ENCODE measurements at places on chromosomes 12 and 14.

DNA sequence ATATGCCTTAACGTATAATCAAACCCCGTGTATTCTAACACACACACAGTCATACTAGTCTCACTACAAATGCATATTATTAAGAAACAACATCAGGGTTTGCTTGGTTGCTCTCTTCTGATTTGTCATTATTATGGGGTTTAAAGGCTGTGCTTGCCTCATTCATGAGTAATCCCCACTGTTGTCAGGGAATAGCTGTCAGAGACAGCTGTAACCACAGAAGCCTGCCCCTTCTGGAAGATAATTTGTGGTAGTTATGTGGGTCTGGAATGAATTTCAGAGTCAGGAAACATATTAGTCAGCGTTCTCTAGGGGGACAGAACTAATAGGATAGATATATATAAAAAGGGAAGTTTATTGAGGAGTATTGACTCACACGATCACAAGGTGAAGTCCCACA lies 456.9 kb upstream of the TMEM132C start:
- DNase-seq, result no peak

DNA sequence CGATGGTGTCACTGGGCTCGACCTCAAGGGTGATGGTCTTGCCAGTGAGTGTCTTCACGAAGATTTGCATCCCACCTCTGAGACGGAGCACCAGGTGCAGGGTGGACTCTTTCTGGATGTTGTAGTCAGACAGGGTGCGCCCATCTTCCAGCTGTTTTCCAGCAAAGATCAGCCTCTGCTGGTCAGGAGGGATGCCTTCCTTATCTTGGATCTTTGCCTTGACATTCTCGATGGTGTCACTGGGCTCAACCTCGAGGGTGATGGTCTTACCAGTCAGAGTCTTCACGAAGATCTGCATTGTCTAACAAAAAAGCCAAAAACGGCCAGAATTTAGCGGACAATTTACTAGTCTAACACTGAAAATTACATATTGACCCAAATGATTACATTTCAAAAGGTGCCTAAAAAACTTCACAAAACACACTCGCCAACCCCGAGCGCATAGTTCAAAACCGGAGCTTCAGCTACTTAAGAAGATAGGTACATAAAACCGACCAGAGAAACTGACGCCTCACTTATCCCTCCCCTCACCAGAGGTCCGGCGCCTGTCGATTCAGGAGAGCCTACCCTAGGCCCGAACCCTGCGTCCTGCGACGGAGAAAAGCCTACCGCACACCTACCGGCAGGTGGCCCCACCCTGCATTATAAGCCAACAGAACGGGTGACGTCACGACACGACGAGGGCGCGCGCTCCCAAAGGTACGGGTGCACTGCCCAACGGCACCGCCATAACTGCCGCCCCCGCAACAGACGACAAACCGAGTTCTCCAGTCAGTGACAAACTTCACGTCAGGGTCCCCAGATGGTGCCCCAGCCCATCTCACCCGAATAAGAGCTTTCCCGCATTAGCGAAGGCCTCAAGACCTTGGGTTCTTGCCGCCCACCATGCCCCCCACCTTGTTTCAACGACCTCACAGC lies 717 bp downstream of the UBC start:
- DNase-seq, result peak; percentile 48

- DNase-seq, result no peak
These were observed 76.5 kb downstream of the TMEM132D start for GRCh38 chr12:129827102-129827865.

- DNase-seq, result no peak
These were observed 15.6 kb downstream of the PTGDR start for GRCh38 chr14:52283099-52283498.

DNA sequence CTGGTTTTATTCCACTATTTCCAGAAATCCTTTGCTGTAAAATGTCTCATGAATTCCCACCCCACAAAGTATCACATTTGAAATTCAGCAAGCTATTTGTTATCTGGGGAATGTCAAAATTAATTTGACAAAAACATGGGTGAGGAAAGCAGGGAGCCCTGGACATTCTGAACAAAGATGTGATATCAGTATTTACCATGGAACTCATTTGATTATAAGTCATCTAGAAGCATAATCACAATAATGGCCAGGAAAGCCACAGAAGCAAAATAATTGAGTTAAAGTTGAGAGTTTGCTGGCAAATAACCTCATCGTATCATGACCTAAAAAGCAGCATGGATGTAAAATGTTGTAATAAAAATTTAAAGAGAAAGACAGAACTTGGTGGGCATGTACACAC lies 96.1 kb downstream of the ANO6 start:
- no peak for DNase-seq

DNA sequence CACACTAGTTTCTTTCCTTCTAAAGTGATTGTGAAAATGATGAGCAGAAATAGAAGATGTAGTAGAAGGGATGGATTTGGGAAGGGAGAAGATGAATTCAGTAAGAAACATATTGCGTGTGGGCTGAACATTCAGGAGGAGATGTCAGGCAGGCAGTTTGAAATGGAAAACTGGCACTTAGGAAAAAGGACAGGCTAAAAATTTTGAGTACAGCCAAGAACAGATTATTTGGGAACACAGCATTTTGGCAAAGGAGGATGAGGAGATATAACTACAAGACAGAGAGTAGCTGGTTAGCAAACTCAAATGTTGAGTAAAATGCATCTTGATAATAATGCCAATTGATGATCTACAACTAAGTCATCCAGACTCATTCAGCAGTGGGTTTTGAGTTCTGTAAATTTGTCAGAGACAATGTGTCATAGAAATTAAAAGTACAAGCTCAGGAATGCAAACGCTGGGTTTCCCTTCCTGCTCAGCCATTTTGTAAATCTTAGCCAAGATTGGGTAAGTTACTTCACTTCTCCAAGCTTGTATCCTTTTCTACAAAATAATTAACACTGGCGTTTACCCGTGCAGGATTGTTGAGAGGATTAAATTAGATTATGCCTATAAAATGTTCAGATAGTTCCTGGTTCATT lies 255.0 kb downstream of the NAV3 start:
- no peak for DNase-seq

- DNase-seq, result no peak
These were observed at the start of gene RASAL1 for GRCh38 chr12:113135178-113136127. Gene RASAL1 (minus strand): TSS chr12:113135761. CDS start chr12:113135462, 299 bp downstream.

DNA sequence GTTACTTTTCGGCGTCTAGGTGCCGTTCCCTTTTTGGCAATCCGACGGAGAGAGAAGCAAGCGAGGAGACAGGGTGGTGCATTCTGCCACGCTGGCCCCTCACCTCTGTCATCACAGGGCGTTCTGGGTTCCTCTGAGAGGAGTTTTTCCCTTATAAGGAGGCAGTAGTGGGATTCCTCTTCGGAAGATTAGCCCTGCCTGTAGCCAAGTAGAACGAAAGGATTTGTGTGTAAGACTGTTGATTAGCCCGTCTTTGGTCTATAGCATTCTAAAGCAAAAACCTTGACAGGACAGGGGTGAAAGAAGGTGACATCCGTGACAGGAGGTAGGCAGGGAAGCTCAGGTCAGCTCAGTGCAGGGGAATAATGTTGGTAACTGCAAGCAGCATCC lies 9.1 kb upstream of the NEMF start:
- peak; percentile 39 for DNase-seq

DNA sequence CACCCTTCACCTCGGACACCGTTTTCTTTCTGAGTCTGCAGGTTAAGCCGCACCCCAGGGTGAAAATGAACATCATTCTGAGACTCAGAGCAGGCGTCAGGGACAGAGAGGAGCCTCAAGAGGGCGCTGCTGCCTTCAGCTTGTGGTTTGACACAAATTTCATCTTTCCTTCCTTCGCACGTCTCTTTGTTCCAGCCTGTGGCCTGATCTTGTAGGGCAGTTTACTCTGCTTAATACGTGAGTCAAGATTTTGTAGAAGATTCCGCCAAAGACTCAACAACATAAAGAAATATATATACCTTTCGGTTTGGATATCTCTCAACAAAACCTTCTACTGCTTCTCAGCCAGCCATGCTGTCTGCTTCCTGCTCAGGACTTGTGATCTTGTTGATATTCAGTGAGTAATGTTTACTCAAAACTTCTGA lies 329.3 kb upstream of the OR4E1 start:
- peak; percentile 8 for DNase-seq

DNA sequence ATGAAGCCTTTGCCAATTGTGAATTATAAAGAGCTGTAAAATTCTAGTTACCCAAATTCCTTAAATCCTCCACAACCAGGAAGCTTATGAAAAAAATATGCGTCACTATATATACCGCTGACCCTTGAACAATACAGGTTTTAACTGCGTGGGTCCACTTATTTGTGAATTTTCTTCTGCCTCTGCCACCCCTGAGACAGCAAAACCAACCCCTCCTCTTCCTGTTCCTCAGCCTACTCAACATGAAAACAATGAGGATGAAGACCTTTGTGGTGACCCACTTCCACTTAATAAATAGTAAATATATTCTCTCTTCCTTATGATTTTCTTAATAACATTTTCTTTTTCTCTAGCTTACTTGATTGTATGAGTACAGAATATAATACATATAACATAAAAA lies 42.2 kb downstream of the CMKLR1 start:
- no peak for DNase-seq

DNA sequence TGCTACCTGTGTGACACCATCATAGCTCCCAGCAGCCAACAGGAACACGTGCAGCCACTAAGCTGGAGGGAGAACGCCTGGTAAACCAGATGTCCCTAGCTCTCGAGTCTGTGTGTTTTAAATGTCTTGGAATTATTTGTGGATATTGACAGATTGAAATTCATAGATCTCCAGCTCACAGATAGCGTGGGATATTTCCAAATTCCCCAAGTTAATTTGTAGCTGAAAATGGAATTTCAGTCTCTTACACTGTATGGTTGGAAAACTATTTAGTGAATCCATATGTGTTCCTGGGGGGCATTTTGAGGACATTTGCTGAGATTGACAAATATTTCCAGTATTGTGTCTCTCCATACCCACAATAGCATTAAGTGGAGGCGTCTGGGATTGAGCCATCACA lies 618.6 kb upstream of the TMEM132C start:
- DNase-seq, result no peak

DNA sequence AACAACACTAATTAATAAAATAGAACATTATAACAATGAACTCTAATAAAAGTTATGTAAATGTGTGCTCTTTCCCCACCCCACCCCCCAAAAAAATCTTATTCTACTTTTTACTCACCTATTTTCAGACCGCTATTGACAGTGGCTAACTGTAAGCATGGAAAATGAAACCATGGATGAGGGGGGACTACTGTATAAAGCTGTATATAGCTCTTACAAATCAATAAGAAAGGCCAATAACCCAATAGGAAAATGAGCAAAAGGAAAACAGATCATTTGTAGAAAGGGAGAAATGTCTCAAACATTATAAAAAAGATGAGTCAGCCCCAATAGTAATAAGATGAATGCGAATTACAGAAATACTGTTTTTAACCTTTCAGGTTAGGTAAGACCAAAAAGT lies 27.4 kb downstream of the YEATS4 start:
- DNase-seq, result no peak

GRCh38 chr12:69000074-69000473 lies 67.1 kb upstream of the CPM start:
- no peak for DNase-seq

DNA sequence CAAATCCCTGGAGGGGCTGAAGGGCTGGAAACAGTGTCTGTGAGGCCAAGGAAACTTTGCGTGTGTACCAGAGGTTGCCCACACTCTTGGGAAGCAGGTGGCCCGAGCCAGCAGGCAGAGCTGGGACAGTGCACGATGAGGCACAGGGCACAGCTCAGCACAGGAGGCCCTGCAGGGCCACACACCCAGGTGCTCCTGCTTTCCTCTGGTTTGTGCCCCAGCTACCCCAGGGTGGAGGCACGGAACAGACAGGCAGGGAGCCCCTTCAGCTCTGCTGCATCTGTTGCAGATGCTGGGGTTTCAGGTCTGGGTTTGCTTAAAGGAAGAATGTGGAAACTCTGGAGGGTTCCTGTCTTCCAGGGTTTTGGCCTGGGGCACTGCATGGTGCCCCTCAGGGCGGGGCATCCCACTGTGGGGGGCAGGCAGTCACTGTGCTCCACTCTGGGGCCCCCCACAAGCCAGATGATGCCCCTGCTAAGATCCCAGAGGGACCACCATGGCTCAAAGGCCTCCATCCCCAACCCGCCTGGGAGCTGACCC lies 8.6 kb downstream of the TMEM179 start:
- DNase-seq, result no peak

- no peak for DNase-seq
These were observed 37.3 kb upstream of the CSRP2 start for GRCh38 chr12:76916170-76916540.

DNA sequence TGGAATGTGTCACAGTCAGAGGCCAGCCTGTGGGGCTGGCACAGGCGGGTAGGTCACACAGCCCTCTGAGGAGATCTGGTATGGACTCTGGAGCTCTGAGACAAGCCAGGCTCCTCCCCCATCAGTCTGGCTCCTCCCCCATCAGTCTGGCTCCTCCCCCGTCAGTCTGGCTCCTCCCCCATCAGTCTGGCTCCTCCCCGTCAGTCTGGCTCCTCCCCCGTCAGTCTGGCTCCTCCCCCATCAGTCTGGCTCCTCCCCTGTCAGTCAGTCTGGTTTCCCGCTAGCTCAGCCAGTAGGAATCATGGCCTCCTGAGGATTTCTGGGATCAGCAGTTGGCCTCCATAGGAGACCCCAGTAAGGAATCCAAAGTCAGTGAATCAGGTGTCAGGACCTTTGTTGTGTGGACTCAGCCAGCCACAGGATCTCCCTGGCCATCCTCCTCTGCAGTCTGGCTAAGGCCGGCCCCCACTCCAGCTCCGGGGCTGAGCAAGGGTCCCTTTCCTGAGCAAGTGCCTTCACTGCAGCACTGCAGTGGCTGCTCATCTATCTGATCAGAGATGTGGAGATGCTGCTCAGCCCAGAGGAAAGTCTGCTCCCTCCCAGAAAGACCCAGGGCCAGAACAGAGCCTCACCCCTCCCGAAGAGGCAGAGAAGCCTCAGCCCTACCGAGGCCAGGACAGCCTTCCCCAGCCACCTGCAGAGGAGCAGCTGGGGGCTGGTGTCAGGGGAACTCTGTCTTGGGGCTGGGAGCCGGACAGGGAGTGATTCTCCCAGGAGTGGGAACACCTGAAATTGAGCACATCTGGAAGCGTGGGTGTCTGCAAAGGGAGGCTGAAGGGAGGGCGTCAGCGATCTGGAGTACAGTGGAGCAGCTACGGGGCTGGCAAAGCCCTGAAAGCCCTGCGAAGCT lies 35.7 kb downstream of the IQSEC3 start:
- DNase-seq, result no peak

- no peak for DNase-seq
These were observed 19.6 kb upstream of the HDAC7 start for GRCh38 chr12:47839214-47839876.

DNA sequence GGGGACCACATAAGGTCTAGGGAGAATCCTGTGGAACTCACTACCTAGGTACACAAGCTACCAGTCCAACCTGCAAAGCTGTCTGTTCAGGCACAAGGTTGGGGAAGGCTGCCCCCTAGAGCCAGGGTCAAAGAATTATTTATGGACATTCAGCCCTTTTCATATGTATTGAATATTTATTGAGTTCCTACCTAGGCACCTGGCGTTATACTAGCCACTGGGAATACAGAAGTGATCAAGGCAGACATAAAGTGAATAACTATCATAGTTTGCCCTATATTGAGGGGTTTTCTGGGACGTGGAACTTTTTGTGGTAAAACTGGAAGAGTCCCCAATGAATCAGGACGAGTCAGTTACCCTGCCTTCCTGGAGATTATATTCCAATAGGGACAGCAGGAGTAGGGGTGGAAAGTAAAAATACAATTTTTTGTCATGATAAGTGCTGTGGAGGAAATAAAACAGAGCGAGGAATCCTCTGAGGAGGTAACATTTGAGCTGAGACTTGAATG lies 5.8 kb upstream of the SLC48A1 start:
- no peak for DNase-seq

- DNase-seq, result no peak
These were observed 222.8 kb upstream of the NUDT4 start for GRCh38 chr12:93154753-93155480.
